Fibroblast of skin of scalp (primary cell): ENCODE measurements at places on chromosomes 5 and 9.

DNA sequence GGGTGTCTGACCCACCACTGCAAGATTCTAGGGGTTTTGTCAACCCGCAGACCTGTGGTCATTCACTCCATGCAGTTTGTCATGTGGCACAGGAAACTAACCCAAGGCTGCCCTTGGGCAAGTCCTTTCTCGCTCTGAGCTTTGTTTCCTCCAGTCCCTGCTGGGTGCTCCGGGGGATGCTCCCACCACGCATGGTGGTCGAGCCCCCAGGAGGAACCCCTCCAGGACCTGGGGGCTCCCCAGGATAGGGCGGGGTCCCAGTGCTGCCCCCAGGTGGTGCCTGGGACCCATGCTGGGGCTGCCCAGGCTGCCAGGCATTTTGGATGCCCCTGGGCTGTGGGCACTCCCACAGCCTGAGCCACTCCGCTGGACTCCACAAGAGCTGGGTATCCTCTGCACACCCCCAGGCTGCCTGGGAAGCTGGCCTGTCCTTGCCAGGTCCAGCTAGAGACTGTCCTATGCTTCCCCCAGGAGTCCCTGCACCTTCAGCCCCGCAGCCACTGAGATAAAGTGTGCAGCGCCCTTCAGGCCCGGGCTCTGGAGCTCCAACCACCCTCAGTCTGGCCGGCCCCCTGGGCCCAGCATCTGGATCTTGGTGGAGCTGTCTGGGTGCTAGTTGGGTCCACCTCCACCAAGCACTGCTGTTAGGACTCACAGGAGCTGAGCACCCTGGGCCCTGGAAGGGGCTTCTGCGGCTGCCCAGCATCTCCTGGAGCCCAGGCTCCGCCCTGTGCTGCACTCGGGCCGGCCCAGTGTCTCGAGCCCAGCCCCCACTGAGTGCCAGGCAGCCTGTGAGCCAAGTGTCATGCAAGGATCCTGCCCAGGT is 104.3 kb downstream of the PHF2 start:
- DNase-seq = no peak

GRCh38 chr5:56091664-56092063 is 96.9 kb upstream of the IL6ST start:
- DNase-seq = no peak

DNA sequence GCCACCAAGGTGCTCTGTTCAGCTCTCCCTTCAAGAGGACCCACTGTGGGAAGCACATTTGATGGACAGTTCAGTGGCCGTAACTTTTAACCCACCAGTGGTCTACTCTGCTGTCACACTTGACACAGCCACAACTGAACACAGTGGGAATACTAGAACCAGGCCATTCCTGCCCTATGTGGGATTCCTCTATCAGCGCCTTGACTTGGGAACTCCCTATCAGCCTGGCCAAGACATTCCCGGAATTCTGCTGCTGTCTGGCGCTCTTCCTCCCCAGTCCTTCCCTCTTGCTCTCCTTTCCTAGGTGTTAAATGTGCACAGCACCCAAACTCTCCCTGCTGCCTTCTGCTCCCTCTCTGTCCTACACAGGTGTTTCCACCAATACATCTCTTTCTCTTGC is 23.1 kb upstream of the SH3PXD2B start:
- no peak for DNase-seq

GRCh38 chr5:54861212-54861894 is 124.0 kb downstream of the ESM1 start:
- peak; percentile 65 for DNase-seq

DNA sequence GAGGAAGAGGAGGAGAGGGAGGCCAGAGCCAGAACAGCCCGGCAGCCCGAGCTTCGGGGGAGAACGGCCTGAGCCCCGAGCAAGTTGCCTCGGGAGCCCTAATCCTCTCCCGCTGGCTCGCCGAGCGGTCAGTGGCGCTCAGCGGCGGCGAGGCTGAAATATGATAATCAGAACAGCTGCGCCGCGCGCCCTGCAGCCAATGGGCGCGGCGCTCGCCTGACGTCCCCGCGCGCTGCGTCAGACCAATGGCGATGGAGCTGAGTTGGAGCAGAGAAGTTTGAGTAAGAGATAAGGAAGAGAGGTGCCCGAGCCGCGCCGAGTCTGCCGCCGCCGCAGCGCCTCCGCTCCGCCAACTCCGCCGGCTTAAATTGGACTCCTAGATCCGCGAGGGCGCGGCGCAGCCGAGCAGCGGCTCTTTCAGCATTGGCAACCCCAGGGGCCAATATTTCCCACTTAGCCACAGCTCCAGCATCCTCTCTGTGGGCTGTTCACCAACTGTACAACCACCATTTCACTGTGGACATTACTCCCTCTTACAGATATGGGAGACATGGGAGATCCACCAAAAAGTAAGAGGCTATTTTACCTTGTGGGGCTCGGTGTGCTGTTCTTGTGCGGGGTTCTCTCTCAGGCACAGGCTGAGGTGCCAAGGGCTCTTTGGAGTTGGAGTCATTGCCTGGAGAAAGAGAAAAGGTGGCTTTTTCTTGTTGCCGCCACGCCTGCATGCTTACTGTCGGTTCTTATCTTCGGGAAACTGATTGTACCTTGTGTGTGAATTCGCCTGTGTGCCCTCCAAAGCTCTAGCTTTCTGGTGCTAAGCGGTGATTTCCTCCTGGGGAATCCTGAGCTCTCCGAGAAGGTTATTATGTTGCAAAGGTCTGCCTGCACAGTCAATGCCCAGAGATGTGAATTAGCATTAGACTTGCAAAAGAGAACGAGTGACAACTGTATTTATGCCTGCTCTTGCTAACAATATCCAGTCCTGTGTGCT is at the start of gene ISL1:
TSS of gene ISL1 (plus strand) at position 318 of the 991 bp plus-strand sequence. CDS start at position 542, 224 bp downstream.
- peak; percentile 33 for DNase-seq

GRCh38 chr5:63125862-63126261 is 547.2 kb downstream of the LRRC70 start:
- DNase-seq = peak; percentile 59

DNA sequence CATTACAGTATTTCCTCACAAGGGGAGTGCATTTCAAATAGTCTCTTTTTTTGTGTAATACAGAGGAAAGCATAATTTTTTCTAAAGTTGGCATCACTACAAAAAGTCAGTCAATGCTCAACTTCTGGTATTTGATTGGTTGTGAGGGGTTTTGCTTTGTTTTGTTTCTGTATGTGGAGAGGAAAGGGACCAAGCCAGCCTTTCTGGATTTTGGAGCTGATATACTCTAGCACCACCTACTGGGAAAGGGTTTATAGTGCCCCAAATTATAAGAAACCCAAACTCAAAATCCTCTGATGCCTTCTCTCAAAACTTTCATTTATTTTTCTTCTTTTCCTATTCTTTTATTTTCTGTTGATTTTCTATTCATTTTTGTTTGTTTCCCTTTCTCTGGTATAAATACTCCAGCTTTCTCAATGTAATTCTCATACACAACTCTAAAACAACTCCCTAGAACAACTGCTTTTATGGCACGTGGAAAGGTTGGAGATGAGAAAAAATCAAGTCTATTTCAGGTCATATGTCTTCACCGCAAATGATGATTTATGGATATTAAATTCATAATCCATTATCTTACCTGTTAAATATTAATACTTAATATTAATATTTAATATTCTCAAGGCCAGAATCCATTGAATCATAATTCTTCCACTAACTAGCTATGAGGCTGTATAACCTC is 69.5 kb upstream of the ANXA1 start:
- DNase-seq = peak; percentile 61

DNA sequence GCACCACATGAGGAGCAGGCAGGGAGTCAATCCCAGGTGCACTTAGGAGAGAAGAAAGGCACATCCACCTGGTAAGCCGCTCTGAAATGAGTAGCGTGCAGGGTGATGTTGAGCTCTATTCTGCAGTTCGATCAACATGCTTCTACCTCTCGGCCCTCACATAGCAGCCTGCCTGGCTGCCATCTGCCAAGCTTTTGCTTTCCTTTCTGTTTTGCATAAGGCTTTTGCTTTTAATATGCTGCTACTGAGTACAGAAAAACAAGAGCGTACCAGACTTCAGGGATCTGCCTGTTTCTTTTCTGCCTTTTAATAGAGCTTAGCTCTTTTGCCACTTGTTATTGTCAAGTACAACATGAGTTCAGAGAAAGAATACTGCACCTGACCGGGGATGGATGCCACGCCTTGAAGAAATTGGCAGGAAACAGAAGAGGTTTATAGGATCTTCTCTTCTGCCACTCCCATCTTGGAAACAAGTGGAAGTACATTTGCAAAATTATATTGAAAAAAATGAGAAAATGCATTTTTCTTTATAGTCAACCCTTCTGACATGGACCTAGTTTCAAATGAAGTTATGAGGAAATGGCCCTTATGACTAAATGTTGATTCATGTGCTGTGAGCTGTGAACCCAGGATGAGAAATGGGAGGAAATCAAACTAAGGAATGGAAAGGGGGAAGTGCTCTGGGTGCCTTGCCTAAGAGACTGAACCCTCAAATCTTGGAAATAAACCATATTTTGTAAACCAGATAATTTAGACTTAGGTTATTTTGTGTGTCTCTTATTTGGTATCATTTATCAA is 4.0 kb upstream of the FCHO2 start:
- peak; percentile 83 for DNase-seq

- DNase-seq = no peak
These were observed 5.0 kb upstream of the RNF44 start for GRCh38 chr5:176542135-176542595.

GRCh38 chr9:73615557-73615956 is 463.9 kb downstream of the ANXA1 start:
- DNase-seq = no peak

- DNase-seq = peak; percentile 63
These were observed 16.8 kb downstream of the SIL1 start for GRCh38 chr5:139181322-139181730.
